ENCODE measurements at places on chromosomes 5 and 9.

GRCh38 chr9:87671925-87672324 is 54.0 kb upstream of the CTSL start:
- no peak for DNase-seq

DNA sequence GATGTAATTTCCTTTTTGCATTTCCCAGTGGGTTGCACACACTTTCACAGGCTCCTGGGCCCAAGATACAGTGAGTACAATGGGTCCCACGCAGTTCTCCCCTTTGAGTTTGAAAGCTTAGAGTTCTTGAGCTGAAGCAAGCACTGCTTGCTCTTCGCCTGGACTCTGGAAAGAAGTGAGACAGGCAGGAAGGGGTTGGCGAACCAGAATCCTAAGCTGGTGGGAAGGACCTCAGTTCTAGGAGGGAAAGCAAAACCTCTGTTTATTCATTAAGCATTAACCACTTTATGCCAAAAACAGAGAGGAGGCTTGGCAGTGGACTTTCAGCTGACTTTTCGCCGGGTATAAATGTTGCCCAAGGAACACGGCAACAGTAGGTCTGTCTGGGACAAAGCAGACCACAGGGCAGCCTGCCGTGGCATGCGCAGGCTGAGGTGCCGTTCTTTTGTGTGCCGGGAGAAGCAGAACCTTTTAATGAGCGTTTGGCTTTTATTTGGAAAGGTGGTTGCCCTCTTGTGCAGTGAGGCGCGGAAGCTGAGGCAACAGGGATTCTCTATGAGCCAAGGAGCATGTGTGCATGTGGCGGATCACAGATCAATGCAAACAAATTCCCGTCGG is 239.9 kb upstream of the PANK3 start:
- no peak for DNase-seq

DNA sequence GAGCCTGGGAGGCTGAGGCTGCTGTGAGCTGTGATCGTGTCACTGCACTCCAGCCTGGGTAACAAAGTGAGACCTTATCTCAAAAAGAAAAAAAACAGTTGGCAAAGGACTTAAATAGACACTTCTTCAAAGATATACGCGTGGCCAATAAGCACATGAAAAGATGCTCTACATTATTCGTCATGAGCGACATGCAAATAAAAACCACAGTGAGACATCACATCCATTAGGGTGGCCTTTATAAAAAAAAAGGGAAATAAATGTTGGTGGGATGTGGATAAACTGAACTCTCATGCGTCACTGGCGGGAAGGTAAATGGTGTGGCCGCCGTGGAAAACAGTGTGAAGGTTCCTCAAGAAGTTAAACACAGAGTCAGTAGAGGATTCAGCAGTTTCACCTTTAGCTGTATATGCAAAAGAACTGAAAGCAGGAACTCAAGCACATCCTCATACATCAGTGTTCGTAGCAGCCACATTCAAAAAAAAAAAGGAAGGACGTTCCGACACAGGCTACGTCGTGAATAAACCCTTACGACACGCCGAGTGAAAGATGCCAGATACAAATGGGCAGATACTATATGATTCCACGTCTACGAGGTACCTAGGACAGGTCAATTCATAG is 24.5 kb upstream of the NRARP start:
- no peak for DNase-seq

DNA sequence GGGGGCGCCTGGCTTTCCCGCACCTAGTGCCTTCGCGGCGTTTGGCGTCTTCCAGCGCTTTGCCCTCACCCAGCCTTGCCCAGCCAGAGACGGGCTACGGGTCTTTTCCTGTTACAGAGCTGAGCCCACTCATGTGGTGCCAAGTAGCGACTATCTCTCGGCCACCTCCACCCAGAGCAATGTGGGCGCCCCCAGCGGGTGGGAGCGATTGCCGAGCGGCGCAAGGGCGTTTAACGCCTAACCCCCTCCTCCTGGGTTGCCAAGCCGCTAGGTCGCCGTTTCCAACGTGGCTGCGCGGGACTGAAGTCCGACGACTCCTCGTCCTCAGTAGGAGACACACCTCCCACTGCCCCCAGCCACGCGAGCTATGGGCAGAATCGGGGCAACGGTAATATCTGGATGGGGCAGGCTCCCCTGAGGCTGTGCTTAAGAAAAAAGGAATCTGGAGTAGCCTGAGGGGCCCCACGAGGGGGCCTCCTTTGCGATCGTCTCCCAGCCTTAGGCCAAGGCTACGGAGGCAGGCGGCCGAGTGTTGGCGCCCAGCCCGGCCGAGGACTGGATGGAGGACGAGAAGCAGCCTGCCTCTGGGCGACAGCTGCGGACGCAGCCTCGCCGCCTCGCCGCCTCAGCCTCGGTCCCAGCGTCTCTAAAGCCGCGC is 5.8 kb downstream of the TLX3 start:
- DNase-seq: no peak

DNA sequence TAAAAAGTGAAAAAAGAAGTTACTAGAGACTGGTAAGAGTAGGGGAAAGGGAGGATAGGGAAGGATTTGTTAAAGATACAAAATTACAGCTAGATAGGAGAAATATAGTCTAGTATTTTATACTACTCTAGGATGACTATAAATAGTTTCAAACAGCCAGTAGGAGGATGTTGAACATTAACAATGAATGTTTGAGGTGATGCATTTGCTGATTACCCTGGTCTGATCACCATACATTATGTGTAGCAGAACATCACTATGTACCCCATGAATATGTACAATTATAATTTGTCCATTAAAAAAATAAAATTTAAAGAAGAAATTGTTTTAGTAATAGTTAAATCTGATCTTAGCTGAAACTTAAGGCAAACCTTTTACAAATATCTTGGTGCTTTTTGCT is 302.6 kb downstream of the ARHGAP26 start:
- no peak for DNase-seq

GRCh38 chr5:107977550-107978071 is 306.9 kb upstream of the EFNA5 start:
- no peak for DNase-seq

GRCh38 chr9:136132512-136133050 is 13.9 kb upstream of the TMEM250 start:
- DNase-seq: no peak

GRCh38 chr9:34185778-34186551 is 7.1 kb downstream of the UBAP1 start:
- DNase-seq: peak; percentile 65

DNA sequence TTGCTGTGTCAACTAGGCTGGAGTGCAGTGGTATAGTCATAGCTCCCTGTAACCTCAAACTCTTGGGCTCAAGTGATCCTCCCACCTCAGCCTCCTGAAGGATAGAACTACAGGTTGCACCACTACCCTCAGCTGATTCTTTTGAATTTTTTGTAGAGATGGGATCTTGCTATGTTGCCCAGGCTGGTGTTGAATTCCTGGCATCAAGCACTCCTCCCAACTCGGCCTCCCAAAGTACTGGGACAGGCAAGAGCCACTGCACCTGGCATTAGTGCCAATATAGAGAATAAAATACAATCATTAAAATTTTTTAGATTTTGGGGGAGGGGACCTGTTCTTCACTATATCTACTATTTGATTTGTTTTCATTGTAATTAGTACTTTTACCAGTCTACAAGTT is 15.4 kb downstream of the PPIP5K2 start:
- DNase-seq: no peak

GRCh38 chr9:136326761-136327303 is 507 bp upstream of the GPSM1 start:
- DNase-seq: no peak

- no peak for DNase-seq
Observed at GRCh38 chr5:68444048-68444447, 228.5 kb downstream of the PIK3R1 start.

- DNase-seq: no peak
Observed at GRCh38 chr5:117302473-117302872, 727.9 kb upstream of the SEMA6A start.
